NCI-H526 (cell line): ENCODE measurements at places on chromosomes 2 and 18.
A peak's percentile ranks its signal among the peaks of the same experiment; 100 is the strongest.

GRCh38 chr18:9136315-9137155, at the start of gene ANKRD12:
TSS of gene ANKRD12 (plus strand) at chr18:9136781. CDS start at chr18:9182433, 45,652 bp downstream.
- peak; percentile 88 for DNase-seq

GRCh38 chr2:4499316-4500030, 796.1 kb downstream of the DCDC2C start:
- DNase-seq = no peak

DNA sequence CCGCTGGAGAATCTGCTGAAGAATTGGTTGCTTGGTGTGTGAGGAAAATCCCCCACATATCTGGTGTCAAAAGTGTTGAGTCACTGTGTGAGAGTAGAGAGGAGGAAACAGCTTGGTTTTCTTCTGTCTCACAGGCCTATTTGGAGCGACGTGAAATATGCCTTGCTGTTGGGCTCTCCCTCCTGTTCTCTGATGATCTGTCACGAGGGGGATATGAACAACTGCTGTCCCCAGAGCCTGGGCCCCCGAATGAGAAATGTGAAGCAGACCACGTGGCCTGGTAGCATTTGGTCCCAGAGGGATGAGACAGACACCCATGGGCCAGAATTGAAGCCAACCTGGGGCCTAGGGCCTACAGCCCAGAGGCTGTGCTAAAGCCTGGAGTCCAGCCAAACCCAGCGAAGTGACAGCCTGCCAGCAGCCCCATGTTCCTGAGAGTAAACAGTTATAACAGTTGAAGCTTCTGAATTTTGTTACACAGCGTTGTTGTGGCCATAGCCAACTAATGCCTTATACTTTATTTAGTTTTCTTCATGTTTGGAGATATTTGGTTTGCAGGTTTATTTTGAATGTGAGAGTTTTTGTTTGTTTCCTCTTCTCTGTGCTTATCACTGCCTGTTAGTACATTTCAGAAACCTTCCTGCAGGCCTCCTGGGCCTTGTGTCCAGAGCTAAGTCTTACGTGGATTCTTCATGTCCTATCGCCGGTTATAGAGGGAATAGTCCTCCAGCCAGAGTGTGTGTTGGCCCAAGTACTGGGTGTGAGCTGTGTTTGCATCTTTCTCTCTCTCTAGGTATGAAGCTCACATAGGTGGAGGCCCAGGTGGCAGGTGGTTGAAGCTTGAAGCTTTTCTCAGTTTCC, 18.7 kb upstream of the COLEC12 start:
- no peak for DNase-seq

DNA sequence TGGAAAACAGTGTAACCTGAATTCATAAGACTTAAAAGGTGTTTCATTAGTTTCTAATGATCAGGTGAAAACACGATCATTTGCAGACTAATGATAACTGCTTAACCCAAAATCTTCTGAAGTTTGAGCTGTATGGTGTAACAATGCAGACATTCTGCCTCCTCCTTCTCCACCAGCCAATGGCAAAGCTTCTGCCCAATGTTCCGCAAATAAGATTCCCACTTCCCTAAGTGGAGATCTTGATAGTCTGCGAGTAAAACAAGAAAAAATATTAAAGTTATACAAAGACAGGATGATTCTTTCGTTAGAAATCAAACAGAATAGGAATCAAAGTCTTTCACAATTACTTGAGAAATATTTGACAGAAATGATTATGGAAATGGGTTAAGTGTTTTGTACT, 8.1 kb downstream of the C2orf42 start:
- no peak for DNase-seq

- no peak for DNase-seq
Measured at GRCh38 chr2:98550165-98550564, 58.1 kb downstream of the COA5 start.

GRCh38 chr2:145739681-145740080, 1219.8 kb upstream of the ZEB2 start:
- no peak for DNase-seq

- DNase-seq = peak; percentile 64
Measured at GRCh38 chr2:164737612-164738081, 104.0 kb downstream of the COBLL1 start.

DNA sequence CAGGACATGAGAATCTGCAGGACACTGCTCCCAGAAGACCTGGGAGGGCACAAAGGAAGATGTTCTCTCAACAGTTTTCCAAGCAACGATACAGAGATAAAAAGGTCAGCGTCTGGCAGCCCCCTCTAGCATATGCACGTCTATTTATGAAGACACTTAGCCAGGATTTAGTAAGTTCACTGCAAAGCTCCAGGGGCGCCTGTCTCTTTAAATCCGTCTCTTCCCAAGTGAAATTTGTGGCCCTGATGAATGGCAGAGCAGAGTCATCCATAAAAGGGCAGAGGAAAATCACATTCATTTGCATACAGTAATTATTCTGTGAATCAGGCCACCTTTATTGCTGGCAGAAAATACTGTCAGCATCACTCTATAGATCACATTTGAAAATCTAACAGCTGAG, 390.9 kb upstream of the SMIM21 start:
- peak; percentile 71 for DNase-seq

- DNase-seq = no peak
Measured at GRCh38 chr2:64707276-64707675, 53.6 kb upstream of the SERTAD2 start.

GRCh38 chr18:58565021-58565420, 63.9 kb downstream of the ALPK2 start:
- no peak for DNase-seq

- DNase-seq = no peak
Measured at GRCh38 chr2:67295851-67296250, 101.3 kb upstream of the ETAA1 start.

GRCh38 chr2:45278365-45279078, 269.3 kb upstream of the SIX2 start:
- no peak for DNase-seq

DNA sequence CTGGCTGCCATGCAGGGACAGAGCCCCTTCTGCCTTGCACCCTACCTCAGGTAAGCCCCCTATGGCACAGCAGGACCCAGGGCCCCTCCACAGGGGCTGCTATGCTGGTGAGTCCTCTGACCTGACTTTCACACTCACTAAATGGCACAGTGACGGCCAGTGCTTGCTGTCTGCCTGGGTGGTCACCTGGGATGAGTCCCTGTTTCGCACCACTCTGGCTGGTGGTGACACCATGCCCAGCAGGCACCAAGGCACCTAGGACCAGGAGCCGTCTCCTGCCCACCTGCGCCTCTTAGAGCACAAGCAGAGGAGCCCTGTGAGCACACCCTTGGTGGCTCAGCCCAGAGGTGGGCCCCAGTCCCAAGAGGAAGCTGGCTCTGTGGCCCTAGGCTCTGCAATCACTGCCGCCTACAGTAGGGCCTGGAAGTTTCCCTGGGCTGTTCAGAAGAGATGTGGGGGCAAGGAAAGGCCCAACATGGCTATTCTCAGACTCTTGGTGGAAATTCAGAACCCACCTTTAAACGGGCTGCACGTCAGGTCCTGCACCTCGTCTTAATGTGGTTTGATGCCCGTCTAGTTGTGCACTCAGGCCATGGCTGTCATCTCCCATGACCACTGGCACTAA, 96.0 kb downstream of the PLB1 start:
- DNase-seq = no peak

DNA sequence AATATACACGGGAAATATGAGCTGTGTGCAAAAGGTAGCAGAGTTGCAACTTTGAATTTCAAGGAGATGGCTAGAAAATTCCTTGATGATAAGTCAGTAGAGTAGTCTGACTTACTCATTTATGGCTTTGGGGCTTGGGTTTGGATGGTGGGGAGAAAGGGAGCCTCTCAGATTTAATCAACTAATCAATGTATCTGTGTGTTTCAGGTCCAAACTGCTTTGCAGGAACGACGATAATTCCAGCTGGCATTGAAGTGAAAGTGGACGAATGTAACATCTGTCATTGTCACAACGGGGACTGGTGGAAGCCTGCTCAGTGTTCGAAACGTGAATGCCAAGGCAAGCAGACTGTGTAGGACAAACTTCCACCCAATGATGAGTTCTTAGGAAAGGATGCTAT, 164.6 kb downstream of the VWC2L start:
- no peak for DNase-seq

DNA sequence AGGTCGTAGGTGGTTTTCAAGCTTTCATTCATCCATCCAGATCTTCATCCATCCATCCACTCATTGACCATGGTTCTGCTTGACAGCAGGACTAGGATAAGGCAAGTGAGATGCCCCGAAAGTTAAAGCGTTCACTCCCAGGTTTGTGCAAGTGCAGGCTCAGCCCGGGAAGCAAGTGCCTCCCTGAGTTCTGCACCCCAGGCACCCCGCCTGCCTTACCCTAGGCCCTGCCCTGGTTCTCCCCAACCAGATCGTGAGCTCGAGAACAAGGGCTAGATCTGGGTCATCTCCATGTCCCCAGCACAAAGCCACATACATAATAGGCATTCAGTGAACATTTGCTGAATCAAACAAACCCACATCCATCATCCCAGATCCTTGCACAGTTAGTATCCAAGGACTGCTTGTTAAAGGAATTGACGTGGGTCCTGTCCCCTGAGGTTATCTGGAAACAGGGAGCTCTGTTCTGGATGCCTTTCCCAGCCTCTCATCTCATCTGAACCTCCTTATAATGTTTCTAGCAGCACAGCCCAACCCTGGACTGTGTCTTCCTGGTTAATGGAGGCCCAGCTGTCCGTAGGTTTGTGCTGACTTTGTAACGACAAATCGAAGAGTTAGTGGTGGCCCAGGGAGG, 116.1 kb upstream of the GPC1 start:
- no peak for DNase-seq

- no peak for DNase-seq
Measured at GRCh38 chr2:23617811-23618215, 232.8 kb downstream of the KLHL29 start.

DNA sequence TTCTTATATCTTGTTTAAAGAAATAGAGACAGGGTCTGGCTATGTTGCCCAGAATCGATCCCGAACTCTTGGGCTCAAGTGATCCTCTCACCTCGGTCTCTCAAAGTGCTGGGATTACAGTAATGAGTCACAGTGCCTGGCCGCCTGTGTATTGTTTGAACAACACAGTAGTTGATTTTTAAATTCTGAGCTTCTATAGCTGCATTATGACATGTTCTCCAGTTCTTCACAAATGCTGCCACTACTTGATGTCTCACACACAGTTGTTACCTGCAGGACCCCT, 7.7 kb upstream of the RHOB start:
- no peak for DNase-seq
